ENCODE measurements at places on chromosomes 1 and 21.
A peak's percentile ranks its signal among the peaks of the same experiment; 100 is the strongest.

DNA sequence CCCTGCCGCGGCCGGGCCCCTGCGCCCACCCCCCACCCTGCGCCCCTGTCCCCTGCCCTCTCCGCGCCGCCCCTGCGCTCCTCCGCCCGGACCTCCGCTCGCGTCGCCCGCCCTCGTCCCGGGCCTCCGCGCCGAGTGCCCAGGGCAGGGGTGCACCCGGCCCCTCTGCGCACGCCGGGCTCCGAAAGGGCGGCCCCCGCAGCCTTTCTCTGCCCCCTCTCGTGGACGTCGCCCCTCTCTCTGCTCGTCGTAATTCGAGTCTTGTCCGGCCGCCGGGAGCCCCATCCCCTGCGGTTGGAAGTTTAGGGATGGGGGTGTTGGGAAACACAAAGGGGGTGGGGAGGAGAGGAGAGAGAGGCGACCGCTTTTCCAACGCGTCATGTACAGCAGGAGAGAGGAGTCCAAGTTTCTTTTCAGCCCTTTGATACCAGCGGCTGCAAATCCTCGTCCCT, 407 bp downstream of the GALNT2 start:
- peak; percentile 48 for DNase-seq

GRCh38 chr1:240363315-240363714, 248.6 kb downstream of the GREM2 start:
- DNase-seq = no peak

- no peak for DNase-seq
Observed at GRCh38 chr1:208149776-208150514, 94.2 kb downstream of the PLXNA2 start.

GRCh38 chr1:240414237-240414636, 197.7 kb downstream of the GREM2 start:
- peak; percentile 91 for DNase-seq

DNA sequence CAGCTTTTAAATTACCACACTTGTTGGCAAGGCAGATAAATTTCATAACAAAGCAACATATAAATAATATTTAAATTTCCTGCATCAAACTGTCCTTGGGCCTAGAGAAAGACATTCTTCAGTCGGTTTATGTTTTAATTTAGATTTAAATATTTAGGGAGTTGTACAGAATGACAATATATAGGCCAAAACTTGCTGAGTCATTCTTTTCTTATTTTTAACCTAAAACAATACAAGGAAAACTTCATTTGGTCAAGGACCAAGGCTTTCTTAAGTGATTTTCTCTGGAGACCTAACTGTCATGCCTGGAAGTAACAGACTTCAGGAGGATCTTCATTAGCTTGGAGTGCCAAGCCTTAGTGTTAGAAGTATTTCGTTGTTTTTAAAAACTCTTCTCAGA, 5.6 kb downstream of the MAP10 start:
- DNase-seq = peak; percentile 8

GRCh38 chr1:98021126-98021525, 100.3 kb upstream of the DPYD start:
- DNase-seq = no peak

DNA sequence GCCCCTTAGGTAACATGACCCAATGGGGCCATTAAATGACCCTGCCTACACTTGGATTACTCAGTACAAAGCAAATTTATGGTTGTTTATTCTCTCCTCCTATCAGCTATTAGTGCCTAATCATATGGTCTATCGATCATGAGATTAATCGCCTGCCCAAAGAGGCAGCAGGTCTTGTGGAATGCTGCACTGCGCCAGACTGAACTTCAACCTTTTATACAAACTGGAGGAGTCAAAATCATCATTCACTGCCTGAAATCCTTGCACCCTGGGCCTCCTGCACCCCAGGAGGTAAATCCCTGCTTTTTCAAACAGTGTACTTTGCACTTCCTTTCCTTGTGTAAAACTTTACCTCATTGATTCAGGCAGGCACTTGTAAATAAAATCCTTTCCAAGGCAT, 69.7 kb downstream of the NFIA start:
- DNase-seq = no peak

DNA sequence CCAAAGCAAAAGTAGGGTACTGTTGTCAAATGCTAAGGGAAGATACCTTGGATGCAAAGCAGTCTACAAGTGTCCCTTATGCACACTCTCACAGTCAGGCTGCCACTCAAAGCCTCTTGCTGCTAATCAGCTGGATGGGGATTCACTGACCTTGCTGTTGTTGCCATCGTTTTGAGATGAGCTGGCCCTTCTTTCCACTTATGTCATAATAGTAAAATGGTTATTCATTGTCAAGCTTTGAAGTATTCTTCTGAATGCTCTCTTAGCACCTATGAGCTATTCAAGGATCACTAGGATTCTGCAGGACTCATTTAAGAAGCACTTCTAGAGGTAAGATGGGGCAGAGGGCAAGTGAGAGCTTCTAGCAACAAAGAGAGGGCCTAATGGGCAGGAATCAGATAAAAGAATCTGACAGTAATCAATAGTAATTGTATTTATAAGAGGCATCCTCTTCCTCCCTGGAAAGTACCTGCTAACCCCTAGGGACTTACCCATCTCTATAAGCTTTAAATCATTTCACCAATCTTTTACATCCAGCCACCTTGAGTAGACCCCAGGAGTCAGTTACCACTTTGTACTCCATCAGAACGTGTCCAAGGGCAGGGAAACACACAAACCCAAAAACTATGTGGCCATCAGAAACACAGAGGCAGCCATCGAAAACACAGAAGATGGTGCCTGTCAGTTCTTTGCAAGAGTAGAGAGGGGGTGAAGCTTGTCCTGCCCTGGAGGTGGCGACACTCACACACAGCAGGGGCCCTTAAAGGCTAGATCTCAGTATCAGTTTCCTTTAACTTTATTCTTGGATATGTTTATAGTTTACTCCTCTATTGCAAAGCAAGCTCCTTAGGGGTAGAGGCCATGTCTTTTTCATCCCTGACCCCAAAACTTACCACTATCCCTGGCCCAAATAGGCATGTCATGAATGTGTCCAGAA, 103.7 kb upstream of the NFIA start:
- DNase-seq = peak; percentile 67

DNA sequence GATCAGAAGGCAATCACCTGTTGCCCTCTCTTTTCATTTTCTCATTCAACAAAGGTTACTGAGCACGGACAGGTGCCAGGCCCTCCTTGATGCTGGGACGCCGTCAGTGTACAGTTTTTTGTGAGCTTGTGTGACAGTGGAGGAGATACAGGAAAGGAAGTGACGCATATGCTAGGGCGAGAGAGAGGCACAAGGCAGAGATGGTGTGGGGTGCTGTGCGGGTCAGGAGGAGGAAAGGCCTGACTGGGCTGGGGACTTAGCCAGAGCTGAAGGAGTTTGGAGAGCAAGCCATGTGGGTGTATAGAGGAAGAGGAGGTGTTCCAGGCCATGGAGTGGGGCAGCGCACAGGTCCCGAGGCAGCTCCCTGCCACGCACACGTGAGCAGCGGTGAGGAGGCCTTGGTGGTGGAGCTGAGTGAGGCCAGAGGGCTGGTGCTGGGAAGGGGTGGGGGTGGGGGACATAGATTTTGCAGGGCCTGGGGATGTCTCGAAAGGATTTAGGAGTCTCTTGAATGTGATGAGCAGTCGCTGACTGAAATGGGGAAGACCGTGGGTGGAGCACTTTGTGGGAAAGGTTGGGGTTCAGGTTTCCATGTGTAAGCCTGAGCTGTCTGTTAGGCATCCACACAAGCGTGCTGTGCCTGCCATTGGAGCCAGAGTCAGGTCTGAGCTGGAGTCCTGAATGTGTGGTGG, 46.0 kb downstream of the TRAPPC10 start:
- DNase-seq = peak; percentile 30

DNA sequence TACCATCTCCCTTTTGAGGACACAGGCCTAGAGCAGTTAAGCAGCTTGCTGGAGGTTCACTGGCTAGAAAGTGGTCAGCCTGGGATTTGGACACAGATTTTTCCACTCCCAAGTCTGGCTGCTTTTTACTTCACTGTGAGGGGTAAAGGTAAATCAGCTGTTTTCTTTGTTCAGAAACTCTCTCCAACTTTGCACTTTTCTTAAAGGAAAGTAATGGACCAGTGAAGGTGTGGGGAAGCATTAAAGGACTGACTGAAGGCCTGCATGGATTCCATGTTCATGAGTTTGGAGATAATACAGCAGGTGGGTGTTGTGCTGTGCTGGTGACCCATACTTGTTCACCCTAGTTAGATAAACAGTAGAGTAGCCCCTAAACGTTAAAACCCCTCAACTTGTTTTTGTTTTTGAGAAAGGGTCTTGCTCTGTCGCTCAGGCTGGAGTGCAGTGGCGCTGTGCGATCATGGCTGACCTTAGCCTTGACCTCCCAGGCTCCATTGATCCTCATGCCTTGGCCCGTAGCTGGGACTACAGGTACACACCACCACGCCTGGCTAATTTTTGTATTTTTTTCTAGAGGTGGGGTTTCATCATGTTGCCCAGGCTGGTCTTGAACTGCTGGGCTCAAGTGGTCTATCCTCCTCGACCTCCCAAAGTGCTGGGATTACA, 4.2 kb downstream of the SOD1 start:
- DNase-seq = no peak

GRCh38 chr1:160637821-160638539, 8.9 kb downstream of the SLAMF1 start:
- DNase-seq = peak; percentile 49

- peak; percentile 68 for DNase-seq
Observed at GRCh38 chr21:43866260-43866629, 1.2 kb downstream of the AGPAT3 start.

DNA sequence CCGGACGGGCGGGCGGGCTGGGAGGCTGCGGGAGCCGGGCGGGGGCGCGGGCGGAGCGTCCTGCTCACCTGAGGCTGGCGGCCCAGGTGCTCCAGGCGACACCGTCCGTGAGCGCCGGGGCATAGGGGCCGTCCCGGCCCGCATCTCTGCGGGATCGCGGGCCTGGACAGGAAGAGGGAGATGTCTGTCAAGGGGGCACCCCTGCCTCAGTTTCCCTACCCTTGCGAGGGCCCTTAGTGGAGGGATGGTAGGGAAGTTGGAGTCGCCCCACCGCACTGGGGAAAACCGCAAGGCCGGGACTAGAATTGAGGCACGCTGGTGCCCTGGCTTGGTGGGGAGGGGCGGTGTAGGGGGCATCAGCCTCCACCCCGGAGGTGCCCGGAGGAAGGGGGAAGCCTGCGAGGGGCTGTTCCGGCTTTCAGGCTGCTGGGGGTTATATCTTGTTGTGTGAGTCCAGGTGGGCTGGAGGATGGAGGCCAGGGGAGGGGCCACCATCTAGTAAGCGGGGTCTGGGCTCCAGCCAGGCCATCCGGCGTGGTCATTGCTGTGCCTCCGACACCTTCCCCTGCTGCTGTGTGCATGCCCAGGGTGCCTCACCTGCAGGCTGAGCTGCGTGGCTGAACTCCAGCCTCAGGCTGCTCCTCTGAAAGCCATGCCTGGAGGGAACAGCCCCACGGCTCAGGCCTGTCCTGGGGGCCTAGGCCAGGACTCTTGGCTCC, 580 bp downstream of the VWA1 start:
- no peak for DNase-seq

DNA sequence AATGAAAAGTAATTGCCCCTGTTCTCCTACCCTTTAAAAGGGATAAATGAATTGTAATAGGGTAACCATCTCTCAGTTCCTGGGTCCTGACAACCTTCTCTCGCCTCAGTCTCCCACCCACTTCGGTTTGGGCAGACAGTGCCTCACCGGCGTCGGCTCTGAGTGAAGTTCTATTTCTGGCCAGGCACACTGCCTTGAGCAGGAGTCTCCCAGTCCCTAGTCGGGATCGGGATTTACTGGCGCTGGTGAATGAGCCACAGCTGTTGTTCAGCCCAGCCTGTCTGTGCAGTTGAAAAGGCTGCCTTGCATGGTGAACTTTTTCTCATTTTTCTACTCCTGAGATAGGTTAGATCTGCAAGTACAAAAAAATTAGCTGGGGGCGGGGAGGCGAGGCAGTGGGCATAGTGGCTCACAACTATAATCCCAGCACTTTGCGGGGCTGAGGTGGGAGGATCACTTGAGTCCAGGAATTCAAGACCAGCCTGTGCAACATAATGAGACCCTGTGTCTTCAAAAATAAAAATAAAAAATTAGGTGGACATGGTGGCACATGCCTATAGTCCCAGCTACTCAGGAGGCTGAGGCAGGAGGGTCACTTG, 7.4 kb downstream of the PLEKHM2 start:
- no peak for DNase-seq

DNA sequence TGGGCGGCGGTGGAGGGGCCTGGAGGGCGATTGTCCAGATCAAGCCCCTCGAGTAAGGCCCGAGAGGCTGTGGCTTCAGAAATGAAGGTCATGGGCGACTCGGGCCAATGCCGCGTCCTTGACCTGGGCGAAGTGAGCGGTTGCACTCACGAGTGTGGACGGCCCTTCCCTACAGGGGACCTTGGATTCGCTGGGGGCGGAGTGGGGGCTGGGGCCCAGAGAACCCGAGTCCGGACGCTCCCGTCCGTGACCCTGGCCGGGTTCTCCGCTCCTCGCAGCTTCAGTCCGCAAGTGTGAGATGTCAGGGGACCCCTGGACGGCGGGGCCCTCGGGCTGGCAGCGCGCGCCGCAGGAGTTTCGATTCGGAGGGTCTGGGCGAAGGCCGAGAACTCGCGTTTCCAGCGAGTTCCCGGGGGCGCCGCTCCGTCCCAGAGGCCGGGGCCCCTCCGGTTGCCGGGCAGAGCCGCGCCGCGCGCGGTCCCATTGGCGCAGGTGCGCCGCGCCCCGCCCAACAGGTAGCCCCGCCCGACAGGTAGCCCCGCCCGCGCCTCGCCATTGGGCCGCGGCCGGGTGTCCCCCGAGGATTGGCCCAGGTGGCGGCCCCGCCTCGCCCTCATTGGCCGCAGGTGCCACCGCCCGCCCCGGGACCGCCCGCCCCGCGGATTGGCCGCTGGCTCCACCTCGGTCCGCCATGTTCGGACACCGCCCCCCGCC, at the start of gene PRKCZ:
TSS of gene PRKCZ (plus strand) at position 694 of the 714 bp plus-strand sequence. CDS start 220 bp downstream, outside the sequence.
- peak; percentile 71 for DNase-seq

GRCh38 chr1:228402641-228403025, 4.0 kb downstream of the TRIM11 start:
- DNase-seq = no peak

- DNase-seq = no peak
Observed at GRCh38 chr1:77276941-77277340, 4.9 kb upstream of the AK5 start.

DNA sequence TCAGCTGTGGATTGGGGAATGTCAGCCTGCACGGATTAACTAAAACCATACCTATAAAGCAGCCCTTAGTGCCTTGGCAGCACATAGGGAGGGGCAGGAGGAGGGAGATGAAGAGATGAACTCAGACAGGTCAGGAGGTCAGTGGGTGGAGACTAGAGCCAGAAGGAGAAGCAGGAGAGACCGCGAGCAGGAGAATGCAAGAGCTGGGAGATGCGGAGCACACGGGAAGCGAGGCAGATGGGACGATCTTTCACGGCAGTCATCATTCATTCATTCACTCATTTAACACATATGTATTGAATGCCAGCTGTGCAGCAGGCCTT, 41.9 kb downstream of the NEK2 start:
- DNase-seq = no peak

GRCh38 chr1:96164053-96164452, 557.5 kb upstream of the PTBP2 start:
- no peak for DNase-seq
